ENCODE measurements at places on chromosomes 11 and 22.

- no peak for DNase-seq
Observed at GRCh38 chr22:39517470-39517869, 2.9 kb upstream of the ATF4 start.

- no peak for DNase-seq
Observed at GRCh38 chr11:85843929-85844328, 11.3 kb upstream of the CCDC83 start.

GRCh38 chr22:45953178-45953577 lies 23.8 kb downstream of the WNT7B start:
- no peak for DNase-seq

GRCh38 chr22:43624144-43624998 lies 187.7 kb downstream of the EFCAB6 start:
- DNase-seq: no peak

DNA sequence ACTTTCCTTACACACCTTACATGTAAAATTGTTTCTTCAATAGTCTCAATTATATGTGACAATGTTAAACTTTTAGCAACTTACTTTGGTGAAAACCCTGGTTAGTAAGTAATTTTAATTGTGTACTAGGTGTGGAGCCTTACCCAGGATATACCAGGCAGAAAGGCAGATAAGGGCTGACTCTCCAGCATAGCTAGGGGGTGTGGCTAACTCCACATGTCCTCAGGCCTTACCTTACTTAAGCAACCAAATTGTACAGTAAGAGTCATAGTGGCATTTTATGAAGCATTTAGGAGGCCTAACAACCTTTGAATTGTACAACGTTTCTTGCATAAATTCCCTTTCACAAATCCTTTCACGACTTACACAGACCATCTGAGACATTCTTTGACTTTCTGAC lies 118.2 kb upstream of the OR9Q1 start:
- DNase-seq: no peak

DNA sequence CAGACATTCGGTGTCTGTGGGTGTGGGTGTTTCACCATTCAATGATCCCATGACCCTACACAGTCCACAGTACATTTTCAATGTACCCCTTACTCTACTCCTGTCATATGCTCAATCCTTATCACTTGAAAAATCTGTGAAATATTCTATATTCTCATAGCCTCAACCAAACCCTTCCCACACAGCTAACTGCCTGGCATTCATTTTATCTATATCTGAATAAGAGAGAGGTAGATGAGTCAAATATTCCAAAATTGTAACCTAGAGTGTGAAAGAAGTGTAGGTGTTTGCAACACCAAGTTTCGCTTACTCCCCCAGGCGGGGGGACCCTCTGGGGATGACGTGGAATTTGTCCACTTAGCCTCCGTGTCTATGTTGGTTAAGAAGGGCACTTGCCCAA lies 354.8 kb downstream of the ETS1 start:
- no peak for DNase-seq

DNA sequence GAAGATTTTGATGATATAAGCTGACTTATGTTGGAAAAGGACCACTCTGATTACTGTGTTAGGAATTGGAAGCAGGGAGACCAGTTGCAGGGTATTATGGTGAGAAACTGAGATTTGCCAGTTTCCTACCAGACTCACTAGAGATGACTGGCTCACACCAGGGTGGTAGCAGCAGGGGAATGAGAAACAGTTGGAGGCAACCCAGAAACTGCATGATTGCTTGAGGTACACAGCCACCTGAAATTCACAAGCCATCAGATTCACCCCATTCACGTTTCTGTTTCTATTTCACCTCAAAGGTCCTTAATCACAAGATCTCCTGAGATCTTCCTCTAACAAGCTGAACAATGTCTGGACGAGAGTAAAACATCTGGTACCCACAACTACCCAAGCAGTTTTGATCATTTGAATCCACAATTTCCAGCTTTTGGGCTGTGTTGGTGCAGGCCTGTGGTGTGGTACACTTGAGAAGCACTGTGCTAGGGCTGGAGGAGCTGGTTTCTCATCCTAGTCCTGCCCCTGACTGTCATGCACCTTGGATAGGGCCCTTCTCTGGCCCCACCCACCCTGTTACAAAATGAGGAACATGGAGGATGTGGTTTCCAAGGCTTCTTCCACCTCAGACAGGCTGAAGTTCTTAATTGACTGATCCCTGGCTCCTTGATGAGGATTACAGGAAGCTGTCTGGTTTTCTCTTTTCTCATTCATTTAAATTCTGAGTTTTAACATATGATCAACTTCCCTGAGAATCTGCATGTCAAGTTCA lies 233.4 kb downstream of the INSC start:
- DNase-seq: no peak

- DNase-seq: no peak
Observed at GRCh38 chr11:2775083-2775625, 75.4 kb upstream of the KCNQ1OT1 start.

GRCh38 chr11:13289081-13289480 lies 11.5 kb downstream of the BMAL1 start:
- no peak for DNase-seq

DNA sequence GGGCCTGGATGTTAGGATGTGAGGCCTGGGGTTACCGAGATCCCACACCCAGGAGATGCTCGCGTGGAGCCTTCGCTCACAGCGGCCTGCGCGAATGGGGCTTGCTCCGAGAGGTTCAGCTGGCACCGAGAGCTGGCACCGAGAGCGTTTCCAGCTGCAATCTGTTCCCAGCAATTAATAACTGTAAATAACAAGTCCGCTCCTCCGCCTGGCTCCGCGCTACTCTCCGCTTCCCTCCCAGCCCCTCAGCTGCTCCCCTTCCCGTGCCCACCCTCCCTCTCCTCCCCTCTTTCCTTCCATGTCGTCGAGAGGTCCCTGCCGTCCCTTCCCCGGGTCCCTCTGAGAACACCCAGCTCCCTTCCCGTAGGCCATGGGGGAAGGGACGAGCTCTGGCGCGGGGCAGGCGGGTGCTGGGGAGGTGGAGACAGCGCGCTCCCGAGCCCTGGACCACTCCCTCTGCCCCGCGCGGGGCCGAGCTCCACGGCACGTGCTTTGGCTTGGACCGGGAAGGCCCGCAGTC lies 110.8 kb downstream of the WNT7B start:
- no peak for DNase-seq

DNA sequence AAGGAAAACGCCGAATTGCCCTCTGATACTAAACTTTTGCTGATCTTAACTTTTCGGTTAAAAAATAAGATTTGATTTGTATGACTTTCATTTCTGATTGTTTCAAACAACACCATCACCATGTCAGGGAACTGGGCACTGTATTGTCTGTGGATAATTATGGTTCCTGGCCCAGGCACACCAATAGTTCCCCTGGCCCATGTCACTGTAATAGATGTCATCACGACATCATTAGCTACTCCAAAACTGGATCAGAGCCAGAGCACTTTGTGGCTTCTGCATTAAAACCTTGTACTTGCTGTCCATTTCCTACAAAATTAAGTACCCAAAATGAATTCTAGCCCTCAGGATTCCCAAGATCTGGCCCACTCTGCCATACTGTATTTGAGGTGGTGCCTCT lies 119.5 kb upstream of the NARS2 start:
- DNase-seq: no peak

GRCh38 chr11:1875093-1875850 lies 16.4 kb downstream of the PRR33 start:
- DNase-seq: no peak

DNA sequence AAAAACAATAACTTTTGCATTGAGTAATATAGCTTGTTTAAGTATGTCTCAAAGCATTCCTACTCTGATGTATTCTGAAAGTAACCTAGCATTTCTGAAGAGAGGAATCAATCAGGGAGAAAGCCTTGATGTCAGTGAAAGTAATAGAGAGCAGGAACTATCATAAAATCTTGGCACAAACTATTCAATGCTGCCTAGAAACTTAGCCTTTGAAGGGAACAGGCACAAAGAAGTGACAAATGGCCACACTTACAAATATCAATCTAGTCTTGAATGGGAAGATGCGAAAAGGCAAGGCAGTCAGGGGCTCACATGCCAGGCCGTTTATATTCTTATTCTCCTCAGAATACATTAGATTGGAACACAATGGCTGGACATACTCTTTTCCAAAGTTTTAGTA lies 576.5 kb upstream of the ANO3 start:
- no peak for DNase-seq

- no peak for DNase-seq
Observed at GRCh38 chr11:121554552-121554951, 101.8 kb upstream of the SORL1-AS1 start.

GRCh38 chr22:29315286-29316140 lies at the start of gene RASL10A:
Gene RASL10A, minus strand, starts transcription at chr22:29315697. Its CDS starts 451 bp downstream, at chr22:29315246.
- no peak for DNase-seq

DNA sequence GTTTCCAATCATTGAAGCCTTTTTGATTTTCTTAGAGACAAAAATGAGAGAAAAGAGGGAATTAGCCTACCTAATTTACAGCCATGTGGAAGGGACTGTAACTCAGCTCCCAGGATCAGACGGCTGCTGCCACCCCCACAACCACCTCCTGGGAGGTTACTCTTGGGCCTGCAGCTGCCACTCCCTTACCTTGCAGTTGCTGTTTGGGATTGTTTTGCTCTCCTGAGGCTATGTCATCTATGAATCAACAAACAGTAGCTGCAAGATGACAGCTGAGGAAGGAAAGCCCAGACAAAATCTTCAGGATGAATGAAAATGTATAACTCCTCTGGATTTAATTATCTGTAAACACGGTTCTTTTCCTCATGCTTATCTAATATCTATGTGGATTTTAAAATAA lies 28.0 kb upstream of the ZC3H12C start:
- no peak for DNase-seq

DNA sequence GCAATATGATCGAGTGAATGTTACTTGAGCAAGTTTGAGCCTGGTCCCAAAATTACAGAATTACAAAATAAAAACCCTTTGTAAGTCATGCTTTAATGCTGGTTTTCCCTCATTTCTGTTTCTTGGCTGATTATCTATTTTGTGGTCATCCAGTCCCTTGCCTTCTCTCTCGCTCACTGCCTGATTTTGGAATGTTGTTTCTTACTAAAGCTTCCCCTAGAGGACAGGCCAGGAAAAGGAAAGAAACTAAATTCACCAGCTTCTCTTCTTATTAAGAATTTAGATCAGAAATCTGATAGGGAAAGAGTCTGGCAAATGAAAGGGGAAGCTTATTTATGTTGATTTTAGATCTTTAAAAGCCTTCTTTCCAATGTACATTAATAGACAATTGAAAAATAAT lies 16.6 kb upstream of the BDNF start:
- DNase-seq: no peak

- no peak for DNase-seq
Observed at GRCh38 chr11:8834379-8834778, 76.6 kb upstream of the AKIP1 start.

GRCh38 chr11:83257761-83258168 lies 28.4 kb downstream of the CCDC90B start:
- DNase-seq: no peak

GRCh38 chr11:44590769-44591168 lies 25.3 kb downstream of the CD82 start:
- no peak for DNase-seq

DNA sequence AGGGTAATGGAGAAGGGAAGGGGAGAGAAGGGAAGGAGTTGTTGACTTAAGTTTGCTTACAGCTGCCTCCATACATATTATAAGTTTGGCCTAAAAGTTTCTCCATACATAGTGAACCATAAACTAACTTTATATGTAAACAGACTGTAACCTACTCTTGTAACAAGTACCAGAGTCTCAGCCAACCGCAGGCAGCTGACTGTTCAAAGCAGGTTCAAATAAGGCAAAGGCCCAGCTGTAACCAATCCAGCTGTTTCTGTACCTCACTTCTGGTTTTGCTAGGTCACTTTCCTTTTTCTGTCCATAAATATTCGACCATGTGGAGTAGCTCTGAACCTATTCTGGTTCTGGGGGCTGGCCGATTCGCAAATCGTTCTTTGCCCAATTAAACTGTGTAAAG lies 591.2 kb downstream of the INSC start:
- DNase-seq: no peak

- no peak for DNase-seq
Observed at GRCh38 chr11:57283231-57283990, 41.3 kb downstream of the TNKS1BP1 start.

DNA sequence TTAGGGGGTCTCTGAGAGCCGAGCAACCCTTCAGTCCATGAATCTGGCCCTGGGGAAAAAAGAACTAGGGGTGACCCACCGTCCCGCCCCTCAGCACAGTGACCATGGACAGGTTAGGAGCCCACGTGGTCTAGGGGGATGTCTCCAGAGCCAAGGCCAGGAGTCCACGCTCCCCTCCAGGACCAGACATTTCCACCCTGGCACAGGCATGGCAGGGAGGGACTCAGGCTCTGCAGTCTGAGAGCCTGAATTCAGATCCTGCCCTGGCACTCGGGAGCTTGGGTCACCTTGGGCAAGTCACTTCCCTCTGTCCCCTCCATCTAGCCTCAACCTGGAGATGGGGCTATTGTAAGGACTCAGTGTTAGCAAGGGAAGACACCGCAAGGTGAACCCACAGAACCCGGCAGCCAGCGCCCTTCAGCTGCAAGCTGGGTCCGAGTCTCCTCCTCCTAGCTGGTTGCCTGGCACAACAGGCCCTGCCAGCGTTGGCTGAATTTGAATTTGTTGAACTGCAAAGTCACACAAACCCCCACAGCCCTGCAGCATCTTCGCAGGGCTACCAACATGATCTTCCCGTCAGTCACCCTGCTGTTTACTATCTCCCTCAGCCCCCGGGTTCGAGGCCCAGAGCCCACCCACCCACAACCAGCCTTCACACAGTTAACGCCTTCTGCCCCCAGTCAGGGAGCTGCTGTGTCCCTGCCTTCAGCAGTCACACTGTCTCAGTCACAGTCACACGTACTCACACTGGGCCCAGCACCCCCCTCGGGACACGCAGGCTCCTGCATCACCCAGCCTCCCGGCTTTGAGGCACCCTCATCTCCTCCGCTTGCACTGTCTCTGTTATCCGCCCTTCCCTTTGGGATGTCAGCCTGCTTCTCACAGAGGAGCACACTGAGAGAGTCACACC lies 603 bp upstream of the PDGFB start:
- DNase-seq: no peak

- DNase-seq: no peak
Observed at GRCh38 chr11:33068611-33069340, 29.4 kb downstream of the TCP11L1 start.

DNA sequence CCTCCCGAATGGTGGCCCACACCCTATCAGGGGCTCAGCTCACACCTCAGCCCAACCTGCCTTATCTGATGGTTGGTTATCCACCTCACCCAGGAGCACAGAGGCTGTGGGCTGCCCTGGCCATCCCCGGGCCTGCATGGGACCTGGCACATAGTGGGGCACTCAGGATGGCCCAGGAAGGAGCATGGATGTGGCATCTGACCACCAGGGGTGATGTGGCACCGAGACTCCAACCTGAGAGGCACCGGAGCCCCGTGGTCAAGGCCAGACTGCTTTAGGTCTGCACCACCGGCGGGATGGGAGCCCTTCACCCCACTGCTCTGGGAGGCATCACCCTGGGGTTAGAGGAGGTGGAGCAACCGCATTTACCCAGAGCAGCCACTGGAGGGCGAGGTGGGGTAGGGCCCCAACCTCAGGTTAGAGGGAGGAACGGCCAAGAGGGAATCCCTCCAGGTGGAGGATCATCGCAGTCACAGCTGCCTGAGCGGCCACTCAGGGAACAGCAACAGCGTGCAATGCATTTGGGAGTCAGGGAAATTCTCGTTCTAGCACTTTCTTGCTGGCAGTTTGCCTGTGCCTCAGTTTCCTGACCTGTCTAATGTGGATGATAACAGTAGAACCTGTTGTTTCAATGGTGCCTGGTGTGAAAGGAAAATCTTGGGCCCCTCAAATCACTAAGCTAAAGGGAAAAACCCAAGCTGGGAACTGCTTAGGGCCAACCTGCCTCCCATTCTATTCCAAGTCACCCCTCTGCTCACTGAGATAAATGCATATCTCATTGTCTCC lies 52.9 kb upstream of the CARS1 start:
- no peak for DNase-seq

- DNase-seq: no peak
Observed at GRCh38 chr22:37126383-37126782, 16.9 kb upstream of the TMPRSS6 start.

All from NCI-H2081 treated with DMSO at 0.1 percent for 48 hours (cell line).